ENCODE measurements at places on chromosomes 1 and 21.

DNA sequence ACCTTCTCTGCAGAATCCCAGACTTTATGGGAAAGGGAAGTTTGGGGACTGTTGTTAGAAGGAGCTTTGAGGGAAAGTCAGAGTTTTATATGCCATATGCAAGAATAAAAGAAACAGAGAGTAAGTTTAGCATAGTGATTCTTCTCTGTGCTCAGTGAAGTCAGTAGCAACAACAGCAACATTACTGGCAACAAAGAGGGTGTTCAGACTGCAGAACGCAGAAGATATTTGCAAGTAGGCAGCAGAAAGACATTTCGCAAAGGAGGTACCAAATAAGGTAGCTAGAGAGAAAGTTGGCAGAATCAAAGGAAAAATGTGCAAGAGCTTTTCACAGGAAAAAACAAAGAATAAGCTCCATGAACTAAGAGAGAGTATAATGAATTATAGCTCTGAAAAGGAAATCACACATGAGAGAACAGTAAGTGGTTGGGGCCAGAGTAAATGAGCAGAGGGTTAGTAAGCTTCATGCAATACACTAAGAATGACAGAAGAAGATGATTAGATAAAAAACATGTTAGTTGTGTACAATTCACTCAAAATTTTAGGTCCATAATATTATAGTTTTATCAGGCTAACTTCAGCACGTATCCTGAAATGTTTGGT is 98.1 kb downstream of the NEGR1 start:
- no peak for DNase-seq

GRCh38 chr1:91631718-91632330 is 131.2 kb downstream of the CDC7 start:
- no peak for DNase-seq

- DNase-seq = no peak
Measured at GRCh38 chr1:37691497-37692077, 729 bp upstream of the CDCA8 start.

DNA sequence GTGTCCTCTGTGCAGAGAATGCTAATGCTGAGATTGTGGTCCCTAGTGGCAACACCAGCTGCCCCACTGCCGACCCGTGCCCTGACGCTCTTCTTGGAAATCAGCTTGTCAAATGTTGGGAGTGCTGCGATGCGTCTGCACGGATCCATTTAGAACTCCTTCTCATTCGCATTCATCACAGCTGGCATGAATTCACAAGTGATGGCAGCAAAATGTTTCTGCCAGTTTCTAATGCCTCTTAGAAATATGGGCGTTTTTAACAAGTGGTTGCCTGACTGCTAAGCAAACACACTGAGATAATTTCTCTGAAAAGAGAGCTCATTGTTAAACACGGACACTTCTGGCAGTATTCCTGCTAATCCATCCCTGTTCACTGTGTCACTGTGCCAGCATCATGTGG is 131.9 kb upstream of the KCNJ6 start:
- DNase-seq = no peak

GRCh38 chr1:100358210-100358609 is 5.9 kb downstream of the CDC14A start:
- no peak for DNase-seq

- no peak for DNase-seq
Measured at GRCh38 chr1:15226388-15227255, 20.4 kb upstream of the FHAD1 start.

GRCh38 chr1:222904451-222904850 is 89.6 kb downstream of the DISP1 start:
- DNase-seq = no peak

- DNase-seq = no peak
Measured at GRCh38 chr1:229114315-229114714, 156.6 kb upstream of the RAB4A start.
